ENCODE measurements at places on chromosomes 4 and X.
A peak's percentile ranks its signal among the peaks of the same experiment; 100 is the strongest.

DNA sequence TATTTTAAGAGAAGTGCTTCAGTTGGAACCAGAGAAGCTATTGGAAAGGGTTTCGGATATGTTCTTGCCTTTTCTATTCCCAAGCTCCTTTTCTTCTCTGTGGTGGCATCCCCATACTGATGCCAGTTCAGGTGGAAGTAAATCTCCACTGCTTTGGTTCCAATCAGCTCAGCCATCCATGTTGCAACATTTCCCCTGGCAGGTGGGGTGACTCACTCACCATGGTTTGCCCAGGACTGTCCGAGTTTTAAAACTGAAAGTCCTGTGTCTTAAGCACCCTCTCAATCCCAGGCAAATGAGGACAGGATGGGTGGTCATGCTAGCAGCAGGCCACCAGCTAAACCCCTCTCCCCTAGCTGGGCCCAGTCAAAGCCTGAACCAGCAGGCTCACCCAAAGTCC lies 15.1 kb downstream of the RAI2 start:
- no peak for DNase-seq

- DNase-seq = no peak
Observed at GRCh38 chr4:88600176-88600838, 8.0 kb downstream of the HERC3 start.

GRCh38 chrX:134396174-134396573 lies 63.8 kb upstream of the HPRT1 start:
- DNase-seq = no peak

DNA sequence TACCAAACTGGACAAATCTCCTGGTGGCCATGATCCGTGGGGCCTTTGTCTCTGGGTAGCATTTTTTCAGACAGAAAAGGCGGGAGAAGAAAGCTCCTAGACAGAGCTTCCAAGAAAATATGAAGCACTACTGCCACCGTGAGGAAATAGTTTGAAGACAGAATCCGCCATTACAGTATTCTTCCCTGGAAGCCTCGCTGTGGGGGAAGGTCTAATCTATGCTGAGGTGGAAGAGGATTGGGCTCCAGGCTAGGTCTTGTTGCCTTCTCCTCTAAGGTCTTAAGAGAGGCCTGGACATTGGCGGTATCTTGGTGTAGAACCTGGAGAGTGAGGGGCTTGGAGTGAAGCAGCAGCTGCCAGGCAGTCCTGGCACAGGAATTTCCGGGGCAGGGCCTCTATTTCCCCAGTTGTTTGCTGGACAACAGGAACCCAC lies 218.9 kb downstream of the OR13H1 start:
- DNase-seq = no peak

- DNase-seq = no peak
Observed at GRCh38 chr4:123055943-123056342, 133.5 kb upstream of the NUDT6 start.

DNA sequence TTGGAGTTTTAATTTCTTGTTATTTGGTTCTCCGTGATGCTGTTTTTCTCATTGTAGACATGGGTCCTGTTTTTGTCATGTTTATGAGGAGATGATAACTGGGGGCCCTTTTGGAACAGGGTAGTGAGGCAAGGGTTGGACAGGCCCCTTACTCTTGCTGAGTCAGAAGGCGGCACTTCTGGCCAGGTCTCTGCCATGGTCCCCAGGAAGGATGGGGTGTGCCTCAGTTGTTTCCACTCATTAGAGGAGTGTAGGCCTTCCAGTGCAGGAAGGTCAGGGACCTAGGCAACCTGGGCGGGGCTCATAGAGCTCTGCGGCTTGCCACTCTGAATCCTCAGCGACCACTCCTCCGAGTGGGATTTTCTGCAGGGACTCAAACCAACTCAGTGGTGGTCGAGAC lies 68.2 kb downstream of the NELFA start:
- no peak for DNase-seq

- no peak for DNase-seq
Observed at GRCh38 chrX:154660541-154660940, 7.2 kb upstream of the CTAG2 start.

GRCh38 chrX:39396358-39396995 lies 595.2 kb downstream of the MID1IP1 start:
- no peak for DNase-seq

- peak; percentile 72 for DNase-seq
Observed at GRCh38 chrX:150664290-150664689, 28.9 kb upstream of the MTMR1 start.

GRCh38 chrX:118519411-118520215 lies 24.0 kb downstream of the DOCK11 start:
- no peak for DNase-seq

DNA sequence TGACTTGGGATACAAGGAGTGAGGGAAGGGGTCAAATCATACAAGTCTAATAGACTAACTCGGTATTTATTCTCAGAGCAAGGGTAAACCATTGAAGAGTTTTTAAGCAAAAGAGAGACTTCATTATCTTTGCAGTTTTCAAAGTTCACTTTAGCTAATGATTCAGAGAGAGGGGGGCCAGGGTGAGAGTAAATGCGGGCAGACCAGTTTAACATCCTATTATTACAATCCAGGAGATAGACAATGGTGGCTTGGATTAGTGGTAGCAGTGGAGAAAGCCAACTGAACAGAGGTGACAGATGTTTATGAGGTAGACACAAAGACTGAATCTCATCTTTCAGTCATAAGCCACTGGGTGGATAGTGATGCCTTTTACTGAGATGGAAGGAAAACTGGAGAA lies 57.9 kb downstream of the CPEB2 start:
- DNase-seq = no peak

- no peak for DNase-seq
Observed at GRCh38 chrX:67346667-67347066, 197.2 kb upstream of the AR start.

DNA sequence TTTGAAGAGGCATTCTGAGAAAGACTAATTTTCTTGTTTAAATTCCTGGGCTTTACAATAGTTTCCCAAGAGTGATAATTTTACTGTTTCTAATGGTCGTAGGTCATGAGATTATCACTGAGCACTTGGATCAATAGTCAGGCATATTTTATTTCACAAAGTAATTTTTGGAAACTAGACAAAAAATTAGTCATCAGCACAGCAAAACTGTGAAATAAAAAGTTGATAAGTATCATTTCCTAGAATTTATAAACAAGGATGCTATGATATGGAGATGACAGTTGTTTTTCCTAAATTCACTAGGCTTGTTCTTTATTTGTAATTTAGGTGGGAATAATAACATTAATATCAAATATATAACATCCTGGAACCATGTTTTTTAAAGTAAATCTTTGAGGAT lies 33.0 kb downstream of the SULT1B1 start:
- DNase-seq = no peak

GRCh38 chrX:67585401-67585800 lies 41.6 kb downstream of the AR start:
- no peak for DNase-seq

- no peak for DNase-seq
Observed at GRCh38 chr4:119744580-119744979, 116.0 kb upstream of the PDE5A start.

DNA sequence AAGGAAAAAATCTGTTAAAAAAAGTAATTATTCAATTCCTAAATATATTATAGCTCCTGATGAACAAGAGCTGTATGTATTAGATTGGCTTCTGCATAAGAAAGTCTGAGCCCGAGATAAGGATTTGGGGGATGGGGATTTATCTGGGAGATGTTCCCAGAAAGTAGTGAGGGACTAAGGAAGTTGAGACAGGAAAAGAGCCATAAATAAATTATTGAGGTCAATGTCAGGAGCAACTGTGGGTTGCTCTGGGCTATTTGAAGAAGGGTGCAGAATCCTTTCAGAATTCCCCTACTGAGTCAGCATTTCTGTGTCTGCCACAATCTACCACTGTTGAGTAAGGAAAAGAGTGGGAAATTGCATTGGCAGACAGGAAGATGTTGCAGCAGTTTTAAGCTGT lies 3.1 kb upstream of the TDO2 start:
- DNase-seq = no peak

DNA sequence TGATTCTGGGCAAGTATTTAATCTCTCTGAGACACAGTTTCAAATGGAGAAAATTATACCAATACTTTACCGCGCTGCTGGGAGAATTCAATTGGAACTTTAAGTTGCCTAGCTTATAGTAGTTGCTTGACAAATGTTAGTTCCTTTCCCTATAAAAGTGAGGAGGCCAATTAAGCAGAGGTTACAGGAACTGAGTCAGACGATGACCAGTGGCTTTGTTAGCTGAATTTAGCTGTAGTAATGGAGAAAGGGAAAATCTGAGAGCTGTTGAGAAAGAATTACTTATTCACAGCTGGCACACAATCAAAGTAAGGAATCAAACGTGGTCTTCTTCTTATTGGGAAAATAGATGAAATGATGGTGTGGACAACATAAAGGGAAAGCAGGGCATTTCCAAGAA lies 29.6 kb downstream of the SMARCA1 start:
- no peak for DNase-seq

GRCh38 chr4:3186609-3187008 lies 62.4 kb upstream of the MSANTD1 start:
- no peak for DNase-seq

GRCh38 chr4:77358315-77358928 lies 201.4 kb downstream of the CCNG2 start:
- DNase-seq = no peak

DNA sequence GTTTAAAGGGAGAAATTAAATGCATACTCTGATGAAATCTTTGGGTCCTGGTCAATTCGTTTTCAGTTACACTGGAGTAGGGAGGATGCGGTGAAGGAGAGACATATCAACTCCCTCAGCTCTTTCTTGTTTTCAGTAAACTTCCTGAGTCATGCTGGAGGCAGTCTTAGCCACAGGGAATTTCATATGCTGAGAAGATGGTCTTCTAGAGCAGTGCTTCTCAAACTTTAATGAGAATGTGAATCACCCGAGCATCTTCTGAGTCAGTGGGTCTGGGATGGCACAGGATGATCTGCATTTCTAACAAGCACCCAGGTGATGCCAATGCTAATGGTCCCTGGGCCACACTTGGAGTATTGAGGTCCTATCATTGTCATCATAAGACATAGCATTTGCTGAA lies 214.5 kb downstream of the KIT start:
- no peak for DNase-seq

DNA sequence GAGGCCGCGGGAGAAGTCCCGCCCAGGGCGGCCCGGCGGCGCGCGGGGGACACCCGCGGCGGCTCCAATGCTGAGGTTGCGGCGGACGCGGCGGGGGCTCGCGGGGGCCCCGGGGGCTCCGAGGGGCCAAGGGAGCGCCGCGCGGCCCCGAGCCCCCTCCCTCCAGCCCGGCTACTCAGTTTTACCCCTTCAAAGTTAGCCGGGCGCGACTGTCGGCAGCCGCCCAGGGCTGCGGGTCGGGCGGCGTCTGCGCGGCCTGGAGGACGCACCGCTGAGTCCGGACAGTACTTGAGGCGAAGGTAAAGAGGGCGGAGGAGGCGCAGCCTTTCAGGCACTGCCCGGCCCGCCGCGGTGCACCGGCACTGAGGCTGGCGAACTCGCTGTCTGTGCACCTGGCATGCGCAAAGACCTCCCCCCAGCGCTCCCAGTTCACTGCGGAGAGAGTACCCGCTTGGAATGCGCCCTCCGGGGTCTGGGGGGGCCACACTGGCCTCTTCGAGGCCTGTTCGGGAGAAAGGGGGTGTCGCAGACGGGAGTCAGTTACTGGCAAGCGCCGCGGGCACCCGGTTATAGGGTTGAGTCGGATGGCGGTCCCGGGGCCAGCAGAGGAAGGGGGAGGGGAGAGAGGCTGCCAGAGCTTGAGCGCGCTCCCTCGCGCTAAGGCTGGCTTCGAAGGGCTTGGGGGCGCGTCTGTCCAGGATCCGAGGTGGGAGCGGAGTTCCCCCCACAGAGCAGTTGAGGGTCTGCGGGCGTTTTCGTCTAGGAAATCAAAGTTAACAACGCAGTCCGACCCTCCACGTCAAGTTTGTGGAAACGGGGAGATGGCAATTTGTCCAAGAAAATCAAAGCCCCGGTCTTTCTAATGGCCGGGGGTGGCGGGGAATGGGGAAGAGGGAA lies 1.1 kb downstream of the PCDH19 start:
- no peak for DNase-seq

GRCh38 chrX:9510980-9511379 lies 46.1 kb downstream of the TBL1X start:
- DNase-seq = no peak

GRCh38 chr4:150769248-150769647 lies 187.3 kb downstream of the MAB21L2 start:
- no peak for DNase-seq

- no peak for DNase-seq
Observed at GRCh38 chr4:825063-825970, 612 bp downstream of the CPLX1 start.

DNA sequence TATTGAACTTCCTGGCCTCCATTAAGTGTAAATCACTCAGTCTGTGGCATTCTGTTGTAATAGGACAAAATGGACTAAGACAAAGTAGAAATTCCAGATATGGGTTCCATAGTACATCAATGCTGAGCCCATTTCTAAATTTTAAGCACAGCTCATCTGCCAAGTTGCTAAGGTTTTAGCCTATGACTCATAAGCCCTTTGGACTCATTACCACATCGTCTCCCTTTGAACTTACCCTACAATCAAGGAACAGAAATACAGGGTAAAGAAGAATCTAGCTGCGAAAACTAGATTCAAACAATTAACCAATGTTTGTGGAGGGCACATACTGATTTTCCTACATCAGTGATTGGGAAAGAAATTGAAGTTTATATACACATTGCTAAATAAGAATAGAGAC lies 31.8 kb downstream of the NAA11 start:
- no peak for DNase-seq

DNA sequence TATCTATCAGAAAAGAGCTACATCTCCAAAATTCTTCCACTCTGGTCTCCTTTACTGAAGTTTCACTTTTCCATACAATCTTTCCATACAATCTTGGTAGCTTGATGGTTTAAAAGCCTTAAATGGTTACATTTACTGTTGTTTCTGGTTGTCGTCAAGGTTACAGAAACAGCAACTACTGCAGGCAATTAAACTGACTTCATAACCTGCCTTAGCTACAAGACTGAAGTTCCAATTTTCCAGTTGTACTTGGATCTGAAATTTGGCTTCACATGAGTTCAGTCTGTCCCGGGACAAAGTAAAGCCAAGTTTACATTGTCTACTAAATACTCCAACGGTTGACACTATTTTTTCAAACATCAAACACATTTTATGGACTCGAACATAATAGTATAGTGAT lies 326.4 kb downstream of the ANKRD50 start:
- no peak for DNase-seq

GRCh38 chr4:88673886-88674285 lies 23.7 kb downstream of the NAP1L5 start:
- no peak for DNase-seq

DNA sequence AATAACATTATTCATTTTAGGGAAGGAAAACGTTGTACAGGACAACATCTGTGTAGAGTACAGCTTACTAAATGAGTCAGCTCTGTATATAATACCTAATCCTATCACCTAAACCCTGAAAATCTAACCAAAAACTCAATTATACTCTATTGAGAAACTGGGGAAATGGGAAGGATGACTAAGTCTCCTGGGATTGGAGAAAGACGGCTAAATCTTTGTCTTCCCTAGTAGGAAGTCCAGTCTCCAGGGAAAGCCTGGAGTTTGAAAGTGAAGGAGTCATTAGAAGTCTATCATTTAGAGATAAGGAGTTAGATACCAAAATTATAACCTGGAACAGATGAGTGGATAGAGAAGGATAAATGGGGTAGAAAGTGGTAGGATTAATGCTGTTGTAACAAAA lies 286.5 kb downstream of the STK32B start:
- DNase-seq = no peak
